Body of pancreas (tissue), 4 donors: ENCODE measurements at places on chromosomes 2 and 18. TPM values are rescaled to one million over a fixed set of nuclear protein-coding genes. Genes with fewer than 3 reads are reported as not detected.

The PLA2R1 gene
- total RNA-seq: 1.3 TPM

DNA sequence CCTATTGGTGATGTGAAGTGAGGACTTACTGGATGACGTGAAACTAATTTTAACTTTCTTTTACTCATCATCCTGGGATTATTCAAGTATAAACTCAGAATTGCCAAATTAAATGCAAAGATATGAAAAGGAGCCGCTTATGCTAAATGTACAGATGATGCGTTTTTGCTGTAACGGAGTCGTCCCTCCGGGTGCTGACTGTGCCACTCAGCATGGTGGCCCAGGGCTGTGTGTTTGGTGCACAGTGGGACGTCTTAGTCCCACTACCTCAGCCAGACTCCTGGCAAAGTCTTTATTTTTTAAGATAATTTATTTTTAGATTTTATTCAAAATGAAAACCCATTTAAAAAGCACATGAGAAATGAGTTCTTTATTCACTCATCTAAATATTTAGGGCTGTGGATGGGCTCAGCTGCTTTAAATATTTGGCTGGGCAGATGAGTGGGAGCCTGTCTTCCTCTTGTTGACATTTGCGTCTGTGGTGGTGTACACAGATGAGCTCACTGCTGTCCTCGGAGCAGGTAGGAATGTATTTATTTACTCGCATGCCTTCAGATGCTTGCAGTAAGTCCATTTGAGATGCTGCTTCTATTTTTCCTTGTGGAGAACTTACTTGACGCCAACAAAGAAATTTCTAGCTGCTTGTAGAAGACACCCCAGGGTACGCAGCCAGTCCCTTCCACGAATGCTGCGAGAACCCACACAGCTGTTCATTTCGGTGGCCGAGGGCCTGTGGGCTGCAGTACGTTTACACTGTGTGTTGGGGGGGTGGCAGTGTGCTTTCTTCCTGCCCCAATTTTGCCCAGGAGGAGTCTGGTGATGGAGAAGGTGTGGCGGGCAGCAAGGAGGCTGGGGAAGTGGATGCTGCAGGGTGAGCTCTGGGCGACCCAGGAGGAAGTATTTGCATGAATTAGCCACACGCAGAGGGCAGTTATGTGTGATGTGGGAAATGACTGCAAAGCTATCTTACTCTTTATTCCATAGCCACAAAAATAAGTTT is 105.0 kb downstream of the AGAP1 start:
- no peak for DNase-seq

- no peak for DNase-seq
These were observed 1.6 kb upstream of the GPR45 start for GRCh38 chr2:105239924-105240323.

The CPLX4 gene
- not detected for total RNA-seq

The MYO5B gene
- total RNA-seq: 17.1 TPM

The PTPN2 gene
- total RNA-seq: 34.2 TPM

DNA sequence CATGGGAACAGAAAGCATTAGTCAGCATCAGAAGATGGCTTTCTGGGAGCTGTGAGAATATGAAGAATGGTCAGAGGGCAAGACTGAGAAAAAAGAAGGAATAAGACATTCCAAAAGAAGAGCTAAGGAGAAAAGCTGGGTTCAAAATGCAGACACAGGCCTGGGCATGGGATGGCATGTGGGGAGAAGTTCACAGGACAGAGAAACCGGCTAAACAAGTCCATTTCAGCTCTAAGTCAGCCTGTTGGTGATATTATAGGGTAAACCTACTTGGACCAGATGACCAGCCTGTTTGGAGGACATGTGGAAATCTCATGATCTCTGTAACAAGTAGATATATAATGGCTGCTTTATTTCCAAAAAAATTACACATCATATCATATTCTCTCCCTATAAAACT is 91.7 kb upstream of the MEIS1 start:
- no peak for DNase-seq

The PDE1A gene
- total RNA-seq: 4.2 TPM

The HOXD8 gene
- 3.1 TPM for total RNA-seq

The RAB27B gene
- 0.66 TPM for total RNA-seq

- DNase-seq: no peak
These were observed 55.1 kb upstream of the RIT2 start for GRCh38 chr18:43170586-43170985.
